CD4-positive, alpha-beta T cell treated with Interleukin-17A for 4 hours (primary cell): ENCODE measurements at places on chromosomes 5 and 9.

DNA sequence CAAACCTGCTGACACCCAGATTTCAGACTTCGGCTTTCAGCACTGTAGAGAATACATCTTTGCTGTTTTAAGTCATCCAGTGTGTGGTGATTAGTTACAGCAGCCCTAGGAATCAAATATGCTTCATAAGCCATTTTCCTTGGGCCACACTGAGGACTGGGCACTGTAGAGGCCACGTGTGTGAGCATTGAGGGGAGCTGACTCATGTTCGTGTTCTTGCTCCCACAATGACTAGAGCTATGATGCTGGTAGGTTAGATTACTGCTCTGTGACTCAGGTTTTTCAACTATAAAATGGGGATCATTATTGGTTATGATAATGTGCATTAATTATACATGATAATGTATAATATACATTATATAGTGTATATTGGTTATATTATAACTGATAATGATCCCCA lies 96.5 kb upstream of the PALM2AKAP2 start:
- no peak for DNase-seq

GRCh38 chr5:91079037-91079436 lies 304.1 kb downstream of the ARRDC3 start:
- DNase-seq: no peak

- no peak for DNase-seq
Observed at GRCh38 chr9:136723362-136723976, 11.1 kb downstream of the DIPK1B start.

- DNase-seq: no peak
Observed at GRCh38 chr5:117615226-117615625, 1040.6 kb upstream of the SEMA6A start.

GRCh38 chr5:94870511-94871183 lies 252.2 kb downstream of the SLF1 start:
- DNase-seq: no peak

- DNase-seq: no peak
Observed at GRCh38 chr5:7894860-7895259, 25.9 kb downstream of the MTRR start.
